ENCODE measurements at places on chromosomes 5 and 9. TPM values are rescaled to one million over a fixed set of nuclear protein-coding genes. Genes with fewer than 3 reads are reported as not detected.

The IL3 gene
- total RNA-seq = not detected

The MYMK gene
- total RNA-seq = not detected

The CYSRT1 gene
- under 0.01 TPM for total RNA-seq

The FBP2 gene
- total RNA-seq = not detected

The DMGDH gene
- 3.7 TPM for total RNA-seq

The PCDHB2 gene
- 6.5 TPM for total RNA-seq

The FSD1L gene
- total RNA-seq = 3.6 TPM

The MAP3K1 gene
- total RNA-seq = 9.6 TPM

The TMEM215 gene
- total RNA-seq = not detected

The SPINK7 gene
- not detected for total RNA-seq

The ERMP1 gene
- total RNA-seq = 9.4 TPM

The OBP2B gene
- total RNA-seq = not detected

The NR5A1 gene
- total RNA-seq = not detected

The MYOZ3 gene
- 0.38 TPM for total RNA-seq

Data from regular cardiac myocyte (primary cell).